ENCODE measurements at places on chromosomes 12 and 14.

GRCh38 chr14:90342327-90342726 lies 10.6 kb upstream of the NRDE2 start:
- no peak for DNase-seq

DNA sequence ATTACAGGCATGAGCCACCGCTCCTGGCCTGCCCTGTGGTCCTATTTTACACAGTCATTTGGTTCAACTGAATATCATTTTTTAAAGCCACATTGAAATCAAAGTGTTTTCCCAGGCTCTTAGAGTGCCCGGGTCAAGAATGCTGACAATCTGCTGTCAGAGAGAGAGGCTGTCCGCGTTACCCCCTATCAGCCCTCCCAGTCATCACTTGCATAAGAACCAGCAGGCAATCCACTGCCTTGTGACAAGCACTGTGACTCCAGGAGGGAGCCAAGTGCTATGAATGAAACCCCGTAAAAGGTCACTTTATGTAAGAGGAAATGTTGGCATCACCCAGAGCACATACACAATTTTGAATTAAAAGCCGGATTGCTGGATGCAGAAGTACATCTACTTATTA lies 13.5 kb downstream of the PHLDA1 start:
- no peak for DNase-seq

- no peak for DNase-seq
These were observed 120.1 kb downstream of the TTC7B start for GRCh38 chr14:90695997-90696660.

DNA sequence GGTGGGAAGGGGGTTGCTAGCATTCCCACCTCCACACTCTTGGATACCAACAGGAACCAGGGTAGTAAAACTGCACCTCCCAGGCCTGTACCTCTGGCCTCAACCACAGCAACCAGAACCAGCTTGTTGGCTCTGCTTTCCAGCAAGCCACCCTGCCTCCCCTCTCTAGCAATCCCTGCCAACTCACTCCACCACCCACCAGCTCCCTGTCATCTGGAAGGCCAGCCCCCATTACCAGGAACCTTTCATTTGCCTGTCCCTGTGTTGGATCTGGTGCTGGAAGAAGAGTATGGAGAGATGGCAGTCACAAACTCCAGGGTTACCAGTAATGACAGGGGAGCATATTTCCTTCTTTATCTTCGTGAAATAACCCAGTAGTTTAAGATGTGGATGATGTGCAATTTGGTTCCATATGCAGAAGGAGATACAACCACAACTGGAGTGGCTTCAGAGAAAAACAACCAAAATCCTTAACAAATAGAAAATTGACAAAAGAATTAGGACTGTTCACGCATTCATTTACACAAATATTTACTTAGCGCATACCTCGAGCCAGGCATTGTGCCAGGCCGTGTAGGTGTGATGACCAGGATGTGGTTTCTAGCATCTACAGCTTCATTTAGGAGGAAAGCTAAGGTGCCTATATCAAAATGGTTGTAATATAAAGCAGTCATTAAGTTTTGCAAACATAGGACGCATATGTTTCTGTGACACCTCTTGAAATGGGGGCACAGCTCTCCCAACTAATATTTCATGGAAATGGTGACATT lies 3.4 kb downstream of the B4GALNT3 start:
- DNase-seq = no peak

DNA sequence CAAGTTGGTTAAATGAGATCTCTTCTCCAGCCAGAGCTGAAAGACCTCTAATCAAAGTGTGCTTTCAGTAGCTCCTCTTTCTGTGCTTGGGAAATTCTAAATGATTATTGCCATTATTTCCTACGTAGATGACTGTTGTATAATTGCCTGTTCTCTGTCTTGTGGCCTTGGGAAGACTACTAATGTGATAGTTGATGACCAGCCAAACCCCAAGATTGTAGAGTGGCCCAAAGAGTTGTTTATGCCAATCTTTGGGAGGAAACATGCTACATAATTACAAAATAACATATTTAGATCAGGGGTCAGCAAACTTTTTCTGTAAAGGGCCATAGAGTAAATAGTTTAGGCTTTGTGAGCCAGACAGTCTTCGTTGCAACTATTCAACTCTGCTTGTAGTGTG lies 135.1 kb upstream of the DIO2 start:
- DNase-seq = no peak

GRCh38 chr14:61090432-61091216 lies 109.6 kb downstream of the SLC38A6 start:
- no peak for DNase-seq

DNA sequence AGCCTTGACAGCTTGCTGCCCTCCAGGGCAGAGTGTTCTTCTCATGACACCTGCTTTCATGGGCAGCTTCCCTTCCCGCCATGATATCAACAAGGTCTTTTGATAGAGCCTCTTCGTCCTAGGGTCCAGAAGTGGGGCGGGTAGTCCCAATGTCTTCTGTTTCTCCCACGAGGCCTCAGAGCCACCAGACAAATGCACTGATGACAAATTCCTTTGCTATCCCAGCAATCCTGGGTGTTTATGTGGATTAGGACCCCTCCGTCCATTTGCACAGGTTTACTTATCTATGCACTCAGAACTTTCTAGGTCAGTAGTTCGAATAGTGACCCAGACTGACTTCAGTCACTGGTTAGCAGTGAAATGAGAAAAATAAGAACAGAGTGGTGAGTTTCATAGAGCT lies 52.6 kb upstream of the PRMT8 start:
- DNase-seq = no peak

- DNase-seq = no peak
These were observed 17.0 kb downstream of the WDR89 start for GRCh38 chr14:63624701-63625100.

DNA sequence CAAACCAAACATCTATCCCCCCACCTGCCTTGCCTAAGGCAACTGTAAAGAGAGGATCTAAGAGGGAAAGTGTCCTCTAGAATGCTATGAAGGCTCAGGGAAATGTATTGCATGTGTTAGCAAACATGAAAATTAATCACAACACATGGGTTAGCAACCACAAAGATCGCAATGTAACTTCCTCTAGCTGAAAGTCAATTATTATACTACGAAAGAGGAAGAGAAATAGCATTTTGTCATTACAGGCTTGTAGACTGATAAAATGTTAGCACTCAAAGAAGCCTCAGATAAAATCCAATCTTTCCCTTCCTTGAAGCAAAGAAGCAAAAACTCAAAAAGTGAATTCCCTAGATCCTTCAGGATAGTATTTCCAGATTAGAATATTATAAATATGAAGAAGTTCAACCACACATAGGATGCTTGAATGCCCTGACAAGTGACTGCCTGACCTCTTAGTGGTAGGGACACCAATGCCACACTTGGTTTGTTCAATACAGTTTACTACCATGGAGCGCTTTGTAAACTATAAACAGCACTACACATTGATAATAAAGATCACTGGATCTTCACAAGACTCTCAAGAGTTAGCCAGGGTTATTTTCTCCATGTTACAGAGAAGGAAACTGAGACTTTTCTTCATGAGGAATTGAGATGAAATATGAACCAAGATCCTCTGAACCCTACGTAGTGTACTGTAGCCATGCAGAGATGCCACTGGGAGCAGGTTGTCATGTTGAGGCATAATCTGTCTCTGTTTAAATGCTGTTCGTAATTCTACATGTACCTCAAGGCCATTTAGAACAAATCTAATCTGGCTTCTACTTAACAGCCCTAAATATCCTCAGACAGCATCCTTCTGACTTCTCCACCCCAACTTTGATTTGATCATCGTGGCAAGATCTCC lies 100.7 kb downstream of the ITPR2 start:
- no peak for DNase-seq

DNA sequence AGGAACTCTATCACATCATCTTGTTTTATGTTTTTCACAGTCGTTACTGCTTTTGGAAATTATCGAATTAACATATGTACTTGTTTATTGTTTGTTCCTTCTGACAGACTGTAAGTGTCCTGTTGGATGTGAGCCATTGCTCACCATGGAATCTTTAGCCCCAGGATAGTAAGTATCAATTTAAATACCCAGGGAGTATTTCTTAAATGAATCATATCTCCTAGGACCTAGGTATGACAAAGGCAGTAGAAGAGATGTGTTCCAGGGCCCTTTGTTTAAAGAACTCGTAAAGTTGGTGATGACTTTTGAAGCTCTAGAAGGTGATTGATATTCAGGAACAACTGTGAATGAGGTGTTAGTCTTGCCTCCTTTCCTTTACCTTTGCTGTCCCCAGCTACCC lies 30.3 kb upstream of the STRAP start:
- peak; percentile 41 for DNase-seq

GRCh38 chr12:81150382-81150781 lies 72.5 kb downstream of the ACSS3 start:
- no peak for DNase-seq

GRCh38 chr12:96897421-96897820 lies 9.6 kb upstream of the NEDD1 start:
- DNase-seq = no peak

- no peak for DNase-seq
These were observed 87.4 kb downstream of the TSPAN9 start for GRCh38 chr12:3164454-3165077.

DNA sequence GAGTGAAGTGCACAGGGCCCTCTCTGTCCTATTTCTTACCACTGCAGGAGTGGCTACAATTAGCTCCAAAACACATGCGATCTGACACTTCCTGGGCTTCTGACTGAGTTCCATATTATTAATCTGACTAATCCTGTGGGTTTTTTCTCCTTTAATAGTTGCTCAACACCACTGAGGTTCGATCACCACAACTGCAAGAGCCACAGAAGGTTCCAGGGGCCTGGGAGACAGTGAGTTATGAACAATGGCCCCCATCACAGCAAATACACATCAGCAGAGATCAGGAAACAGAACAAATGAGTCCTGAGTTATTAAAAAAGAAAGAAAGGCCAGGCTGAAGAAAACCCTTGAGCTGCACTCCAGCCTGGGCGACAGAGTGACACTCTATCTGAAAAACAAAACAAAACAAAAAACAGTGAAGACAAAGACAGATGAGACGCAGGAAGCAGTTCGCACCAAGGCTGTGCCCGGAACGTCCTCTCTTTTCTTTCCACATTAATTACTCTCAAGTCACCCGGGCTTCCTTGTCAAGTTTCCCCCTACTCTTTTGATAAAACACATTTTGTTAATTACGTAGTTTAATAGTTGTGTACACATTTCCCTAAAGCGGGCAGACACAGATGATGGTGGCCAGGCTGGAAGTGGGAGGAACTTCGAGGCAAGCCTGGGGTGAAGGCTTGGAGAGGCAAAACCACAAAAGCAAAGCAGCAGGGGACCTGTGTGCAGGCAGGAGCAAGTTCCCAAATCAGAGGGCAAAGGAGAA lies 42.7 kb downstream of the CDC42BPB start:
- peak; percentile 74 for DNase-seq

GRCh38 chr12:52186118-52186840 lies 5.5 kb downstream of the KRT80 start:
- peak; percentile 95 for DNase-seq

GRCh38 chr12:32211900-32212156 lies 105.2 kb downstream of the BICD1 start:
- no peak for DNase-seq

DNA sequence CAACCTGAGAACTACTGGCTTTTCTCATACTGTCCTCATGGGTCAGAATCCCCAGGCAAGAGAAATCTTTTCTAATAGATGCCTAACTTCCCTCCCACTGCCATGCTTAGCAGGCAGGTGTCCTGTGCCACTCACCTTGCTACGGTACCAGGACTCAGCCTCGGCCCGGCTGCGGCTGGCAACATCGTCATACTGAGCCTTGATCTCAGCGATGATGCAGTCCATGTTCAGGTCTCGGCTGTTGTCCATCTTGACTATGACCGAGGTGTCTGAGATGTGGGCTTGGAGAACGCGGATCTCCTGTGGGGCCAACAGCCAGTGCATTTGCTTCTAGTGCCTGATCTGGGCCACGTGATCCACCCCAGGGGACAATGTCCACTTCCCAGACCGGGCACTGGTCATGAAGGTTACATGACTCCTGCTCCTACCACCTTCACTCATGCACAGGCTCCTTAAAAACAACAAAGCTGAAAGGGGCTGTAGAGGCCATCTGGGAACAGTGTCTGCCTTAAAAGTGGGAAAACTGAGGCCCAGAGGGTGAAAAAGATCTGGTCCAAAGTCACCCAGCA lies 4.1 kb downstream of the KRT85 start:
- no peak for DNase-seq

DNA sequence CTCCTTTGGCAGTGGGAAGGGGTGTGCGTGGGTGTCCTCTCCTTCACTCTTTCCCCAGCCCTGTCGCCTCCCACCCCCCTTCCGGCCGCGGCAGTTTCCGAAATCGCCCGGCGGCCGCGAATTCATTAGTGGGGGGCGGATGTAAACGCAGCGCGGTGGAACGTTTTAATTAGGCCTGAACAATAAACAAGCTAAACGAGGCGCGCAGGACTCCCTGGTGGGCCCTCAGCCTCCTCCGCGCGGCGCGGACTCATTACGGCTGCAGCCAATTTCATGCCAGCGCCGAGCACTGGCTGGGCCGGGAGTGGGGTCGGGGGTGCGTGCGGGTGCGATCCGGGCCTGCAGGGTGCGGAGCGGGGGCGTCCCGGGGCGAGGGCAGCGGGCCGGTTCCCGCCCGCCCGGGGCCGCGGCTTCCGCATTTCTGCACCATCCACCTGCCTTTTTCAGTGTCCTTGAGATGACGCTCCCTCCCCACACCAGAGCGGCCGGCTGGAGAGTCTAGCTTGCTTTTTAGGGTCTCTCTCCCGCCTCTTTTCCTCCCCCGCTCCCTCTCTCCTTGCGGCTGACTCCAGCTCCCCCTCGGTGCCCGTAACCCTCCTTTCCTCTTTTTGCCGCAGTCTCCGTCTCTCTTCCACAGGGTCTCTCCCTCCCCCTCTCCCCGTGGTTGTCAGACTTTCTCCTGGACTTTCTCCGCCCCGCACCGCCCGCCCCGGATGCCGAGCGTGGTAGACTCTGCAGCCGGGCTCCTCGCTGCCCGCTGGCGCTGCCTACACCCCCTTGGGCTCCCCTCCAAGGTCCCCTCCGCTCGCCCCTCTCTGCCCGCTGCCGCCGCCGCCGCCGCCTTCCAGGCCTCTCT lies at the start of gene CISTR:
Gene CISTR, minus strand, starts transcription at position 644 of the 856 bp plus-strand sequence.
- DNase-seq = no peak

- DNase-seq = no peak
These were observed at the start of gene DEGS2 for GRCh38 chr14:100159094-100159864. DEGS2 (minus strand) TSS chr14:100159645; CDS start chr14:100159587, 58 bp downstream.

DNA sequence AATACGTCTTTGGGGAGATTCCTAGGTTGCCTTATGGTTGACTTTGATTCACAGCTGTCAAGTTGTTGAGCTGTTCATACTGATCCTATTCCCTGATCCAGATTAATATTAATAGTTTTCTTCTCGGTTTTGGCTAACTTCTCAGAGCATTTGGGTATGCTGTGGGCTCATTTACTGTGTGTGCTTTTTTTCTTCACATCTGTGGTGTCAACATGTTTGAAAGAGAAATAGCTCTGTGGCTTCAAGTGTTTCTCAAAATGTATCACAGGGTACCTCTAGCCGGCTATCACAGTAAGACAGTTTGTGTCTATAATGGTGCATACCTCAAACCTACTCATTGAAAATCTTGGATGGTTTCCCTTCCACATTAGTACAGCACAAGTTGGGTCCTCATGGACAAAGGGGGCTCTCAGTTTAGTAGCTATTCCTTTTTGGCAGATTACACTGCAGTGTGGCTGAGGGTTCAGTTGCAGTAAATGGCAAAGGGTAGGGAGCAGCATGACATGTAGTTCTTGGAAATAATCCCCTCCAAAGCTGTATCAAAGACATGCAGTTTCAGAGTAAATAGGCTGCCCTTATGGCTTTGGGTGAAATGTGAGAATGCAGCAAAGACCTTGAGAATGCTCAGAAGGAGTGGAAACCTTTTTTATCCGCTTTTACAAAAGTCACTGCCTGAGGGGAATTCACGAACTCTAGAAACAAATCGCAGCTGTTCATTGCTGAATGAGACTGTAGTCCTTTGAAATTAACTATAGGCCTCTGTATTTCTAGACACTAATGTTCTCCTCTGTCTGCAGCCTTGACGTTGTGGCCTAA lies 102.4 kb upstream of the ATF1 start:
- DNase-seq = no peak
